ENCODE measurements at places on chromosomes 6 and 20. TPM values are rescaled to one million over a fixed set of nuclear protein-coding genes. Genes with fewer than 3 reads are reported as not detected.

GRCh38 chr6:32852844-32853540, 512 bp downstream of the TAP1 start:
- H3K4me3 ChIP-seq, result peak overlapping the region; percentile 28
- H3K27me3 ChIP-seq, result peaks cover 95% of the 10 kb centered on the region
- no peaks in the 10 kb centered on the region for H3K36me3 ChIP-seq
- peaks cover 18% of the 10 kb centered on the region for H3K4me1 ChIP-seq
- no peak for DNase-seq

GRCh38 chr6:77447254-77447653, 16.0 kb downstream of the HTR1B start:
- H3K4me3 ChIP-seq, result no peak overlapping the region
- H3K36me3 ChIP-seq, result no peaks in the 10 kb centered on the region
- DNase-seq, result no peak

- no peak overlapping the region for H3K27ac ChIP-seq
- H3K27me3 ChIP-seq, result no peaks in the 10 kb centered on the region
- no peak overlapping the region for H3K4me3 ChIP-seq
- H3K36me3 ChIP-seq, result peaks cover 2% of the 10 kb centered on the region
Observed at GRCh38 chr6:48099713-48100587, 11.0 kb downstream of the PTCHD4 start.

The BTN2A1 gene
- 25.8 TPM for total RNA-seq

The DOK5 gene
- 4.1 TPM for total RNA-seq
